ENCODE measurements at places on chromosomes 1 and 21. TPM values are rescaled to one million over a fixed set of nuclear protein-coding genes. Genes with fewer than 3 reads are reported as not detected.

The NCSTN gene
- total RNA-seq = 87.2 TPM

The OR2C3 gene
- not detected for total RNA-seq

The OR6K3 gene
- total RNA-seq = not detected

The ANKRD34A gene
- total RNA-seq = 0.13 TPM

The HPDL gene
- 9.7 TPM for total RNA-seq

The TRNP1 gene
- 10.8 TPM for total RNA-seq

The C1QC gene
- not detected for total RNA-seq

The CELA2A gene
- not detected for total RNA-seq

The IQCC gene
- 1.9 TPM for total RNA-seq

The F3 gene
- 3.3 TPM for total RNA-seq

The TLCD4 gene
- total RNA-seq = 0.13 TPM

The ADGRB2 gene
- total RNA-seq = 0.79 TPM

The AMPD1 gene
- total RNA-seq = not detected

The HAO2 gene
- total RNA-seq = not detected

The SYCP1 gene
- not detected for total RNA-seq

The MRPL9 gene
- total RNA-seq = 130 TPM

The LYSMD1 gene
- 4.8 TPM for total RNA-seq

Measured in thoracic aorta endothelial cell (primary cell).